Activated B cell treated with CpG ODN at 0.5 μM for 24 hours (primary cell): ENCODE measurements at places on chromosomes 16 and 17.

DNA sequence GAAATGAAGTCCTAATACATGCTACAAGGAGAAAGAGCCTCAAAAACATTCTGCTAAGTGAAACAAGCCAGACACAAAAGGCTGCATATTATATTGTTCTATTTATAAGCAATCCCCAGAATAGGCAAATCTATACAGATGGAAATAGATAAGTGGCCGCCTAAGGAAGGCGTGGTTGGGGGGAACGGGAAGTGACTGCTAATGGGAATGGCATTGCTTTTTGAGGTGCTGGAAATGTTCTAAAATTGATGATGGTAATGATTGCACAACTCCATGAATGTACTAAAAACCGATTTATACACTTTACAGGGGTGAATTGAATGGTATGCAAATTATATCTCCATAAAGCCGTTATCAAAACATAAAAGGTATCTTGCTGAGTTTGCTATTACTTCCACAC is 67.7 kb downstream of the GAS7 start:
- no peak for DNase-seq

DNA sequence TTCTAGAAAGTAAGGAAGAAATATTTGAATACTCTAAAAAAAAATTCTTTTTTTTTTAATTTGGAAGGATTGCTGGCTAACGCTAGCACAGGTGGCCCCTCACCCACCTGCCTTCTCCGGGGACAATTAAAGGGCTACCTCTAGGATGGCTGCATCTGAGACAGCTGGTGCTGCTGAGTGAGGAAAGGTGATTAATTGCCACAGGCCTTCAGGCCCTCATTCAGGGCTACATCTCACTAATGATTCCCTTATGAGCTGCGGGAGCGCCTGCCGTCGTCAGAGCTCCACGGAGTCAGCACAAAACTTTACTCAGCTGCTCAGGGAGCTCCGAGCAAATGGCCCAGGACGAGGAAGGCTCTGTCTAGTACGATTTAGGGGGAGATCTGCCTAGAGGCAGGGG is 27.0 kb upstream of the AKTIP start:
- DNase-seq = no peak

DNA sequence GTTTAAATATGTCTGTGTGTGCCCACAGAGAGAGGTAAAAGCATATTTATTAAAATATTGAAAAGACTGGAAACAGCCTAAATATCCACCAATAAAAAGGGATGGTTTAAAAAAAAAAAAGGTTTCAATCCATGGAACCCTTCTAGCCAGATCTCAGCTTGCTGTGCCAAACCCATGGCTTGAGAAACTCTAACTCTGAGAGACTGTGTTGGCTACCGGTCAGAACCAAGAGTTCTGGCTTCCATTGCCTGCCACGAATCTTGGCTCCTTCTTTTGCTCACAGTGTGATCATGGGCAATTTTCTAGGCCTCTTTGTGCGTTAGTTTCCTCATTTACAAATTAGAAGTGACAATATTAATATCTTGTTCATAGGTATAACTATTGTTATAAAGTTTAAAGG is 201.3 kb upstream of the IRX3 start:
- no peak for DNase-seq

- no peak for DNase-seq
These were observed 24.1 kb downstream of the SLC7A5 start for GRCh38 chr16:87845213-87845612.

GRCh38 chr17:83058266-83058798 is 21.1 kb upstream of the METRNL start:
- no peak for DNase-seq

DNA sequence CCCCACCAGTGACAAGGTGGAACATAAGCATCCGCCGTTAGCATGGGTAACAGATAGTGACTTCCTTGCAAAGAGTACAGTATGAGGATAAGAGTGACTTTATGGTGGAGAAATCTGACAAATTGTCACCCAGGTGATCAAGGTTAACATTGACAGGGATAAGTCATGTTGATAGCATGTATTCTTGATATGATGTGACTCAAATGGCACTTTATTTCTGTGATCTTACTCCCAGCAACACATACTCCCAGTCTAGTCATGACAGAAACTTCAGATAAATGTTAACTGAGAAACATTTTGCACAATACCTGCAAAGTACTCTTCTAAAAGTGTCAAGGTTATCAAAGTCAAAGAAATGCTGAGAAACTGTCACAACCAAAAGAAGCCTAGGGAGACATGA is 588.6 kb upstream of the KIF2B start:
- no peak for DNase-seq

DNA sequence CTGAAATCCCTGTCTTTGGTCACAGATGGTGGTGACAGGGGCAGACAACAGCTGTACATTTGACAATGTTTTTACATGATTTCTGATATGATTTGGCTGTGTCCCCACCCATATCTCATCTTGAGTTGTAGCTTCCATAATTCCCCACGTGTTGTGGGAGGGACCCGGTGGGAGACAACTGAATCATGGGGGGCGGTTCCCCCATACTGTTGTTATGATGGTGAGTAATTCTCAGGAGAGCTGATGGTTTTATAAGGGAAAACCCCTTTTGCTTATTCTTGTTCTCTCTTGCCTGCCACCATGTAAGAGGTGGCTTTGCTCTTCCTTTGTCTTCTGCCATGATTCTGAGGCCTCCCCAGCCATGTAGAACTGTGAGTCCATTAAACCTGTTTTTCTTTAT is 353.9 kb downstream of the CPPED1 start:
- no peak for DNase-seq

GRCh38 chr16:11414815-11415775 is 69.8 kb downstream of the RMI2 start:
- DNase-seq = no peak

- DNase-seq = no peak
These were observed 50.6 kb downstream of the SPECC1 start for GRCh38 chr17:20059728-20060188.

DNA sequence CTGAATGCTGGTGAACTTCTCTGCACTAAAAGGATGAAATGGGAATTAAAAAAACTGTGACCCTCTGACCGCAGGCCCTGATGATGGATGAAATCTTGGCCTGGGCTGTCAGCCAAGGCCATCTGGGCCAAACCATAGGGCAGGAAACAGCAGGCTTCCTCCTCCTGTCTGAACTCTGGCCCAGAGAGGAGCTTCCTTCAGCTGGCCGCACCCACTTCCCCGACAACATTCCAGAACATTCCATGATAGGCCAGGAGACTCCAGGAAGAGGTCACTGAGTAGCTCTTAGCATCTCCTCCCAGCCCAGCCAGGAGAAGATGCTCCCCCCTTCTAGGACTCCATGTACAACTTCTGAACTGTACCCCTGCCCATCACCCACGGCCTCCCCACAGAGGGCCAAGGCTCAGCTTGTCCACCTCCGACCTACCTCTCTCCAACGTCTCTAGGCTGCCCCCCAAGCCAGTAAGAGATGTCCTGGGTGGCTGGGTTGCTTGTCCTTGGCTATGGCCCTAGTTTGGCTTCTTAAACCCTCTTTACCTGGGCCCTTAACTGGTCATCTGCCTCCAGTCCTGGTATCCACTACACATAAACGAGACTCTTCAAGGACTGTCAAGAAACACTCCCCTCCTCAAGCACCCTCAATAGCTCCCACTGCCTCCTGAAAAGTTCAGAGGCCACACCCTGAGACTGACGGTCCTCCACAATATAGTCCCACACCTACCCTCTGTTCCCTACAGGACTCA is 1.7 kb downstream of the RPH3AL start:
- DNase-seq = no peak

DNA sequence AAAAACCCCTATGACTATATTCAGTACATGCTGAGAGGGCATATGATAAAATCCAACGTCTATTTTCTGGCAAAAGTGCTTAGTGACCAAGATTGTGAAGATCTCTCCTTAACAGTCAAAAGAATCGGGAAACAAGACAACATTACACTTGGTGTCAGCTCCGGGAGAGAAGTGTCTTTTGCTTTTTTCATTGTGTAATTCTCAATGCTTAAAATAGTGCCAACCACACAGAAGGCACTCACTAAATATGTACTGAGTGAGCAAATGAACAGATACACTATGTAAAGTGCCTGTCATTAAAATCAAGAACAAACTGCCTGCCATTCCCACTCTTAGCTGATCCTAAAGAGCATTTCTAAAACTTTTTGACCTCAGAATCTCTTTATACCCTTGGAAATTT is 34.1 kb downstream of the VPS53 start:
- DNase-seq = no peak

DNA sequence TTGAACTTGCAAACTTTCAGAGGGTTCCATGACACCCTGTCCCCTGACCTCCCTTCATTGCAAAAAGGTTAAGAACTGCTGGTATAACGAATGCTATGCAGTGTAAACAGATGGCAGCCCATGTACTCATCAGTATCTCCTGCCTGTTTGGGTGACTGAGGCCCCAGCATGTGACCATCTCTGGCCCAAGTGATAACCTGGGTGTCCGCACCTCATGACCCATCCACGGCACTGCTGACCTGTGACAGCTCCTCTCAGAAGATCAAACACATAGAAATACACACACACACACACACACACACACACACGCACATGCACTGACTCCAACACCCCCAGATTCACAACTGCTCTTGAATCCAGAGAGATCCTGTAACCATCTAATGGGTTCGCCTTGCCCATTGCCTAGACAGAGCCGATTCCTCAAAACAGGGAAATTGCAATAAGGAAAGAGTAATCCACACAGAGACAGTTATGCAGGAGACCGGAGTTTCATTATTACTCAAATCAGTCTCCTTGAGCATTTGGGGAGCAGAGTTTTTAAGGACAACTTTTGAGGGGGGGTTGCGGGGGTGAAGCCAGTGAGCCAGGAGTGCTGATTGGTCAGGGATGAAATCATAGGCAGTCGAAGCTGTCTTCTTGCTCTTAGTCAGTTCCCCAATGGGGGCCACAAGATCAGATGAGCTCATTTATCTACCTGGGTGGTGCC is 11.3 kb upstream of the PHOSPHO1 start:
- DNase-seq = no peak

GRCh38 chr17:64334851-64335250 is 55.8 kb downstream of the PECAM1 start:
- DNase-seq = no peak

- no peak for DNase-seq
These were observed 3.1 kb downstream of the MT1E start for GRCh38 chr16:56628486-56629350.

GRCh38 chr16:21179983-21180365 is 21.5 kb downstream of the LDAF1 start:
- DNase-seq = no peak

- DNase-seq = no peak
These were observed 34.1 kb downstream of the TLE7 start for GRCh38 chr16:71407731-71408130.

DNA sequence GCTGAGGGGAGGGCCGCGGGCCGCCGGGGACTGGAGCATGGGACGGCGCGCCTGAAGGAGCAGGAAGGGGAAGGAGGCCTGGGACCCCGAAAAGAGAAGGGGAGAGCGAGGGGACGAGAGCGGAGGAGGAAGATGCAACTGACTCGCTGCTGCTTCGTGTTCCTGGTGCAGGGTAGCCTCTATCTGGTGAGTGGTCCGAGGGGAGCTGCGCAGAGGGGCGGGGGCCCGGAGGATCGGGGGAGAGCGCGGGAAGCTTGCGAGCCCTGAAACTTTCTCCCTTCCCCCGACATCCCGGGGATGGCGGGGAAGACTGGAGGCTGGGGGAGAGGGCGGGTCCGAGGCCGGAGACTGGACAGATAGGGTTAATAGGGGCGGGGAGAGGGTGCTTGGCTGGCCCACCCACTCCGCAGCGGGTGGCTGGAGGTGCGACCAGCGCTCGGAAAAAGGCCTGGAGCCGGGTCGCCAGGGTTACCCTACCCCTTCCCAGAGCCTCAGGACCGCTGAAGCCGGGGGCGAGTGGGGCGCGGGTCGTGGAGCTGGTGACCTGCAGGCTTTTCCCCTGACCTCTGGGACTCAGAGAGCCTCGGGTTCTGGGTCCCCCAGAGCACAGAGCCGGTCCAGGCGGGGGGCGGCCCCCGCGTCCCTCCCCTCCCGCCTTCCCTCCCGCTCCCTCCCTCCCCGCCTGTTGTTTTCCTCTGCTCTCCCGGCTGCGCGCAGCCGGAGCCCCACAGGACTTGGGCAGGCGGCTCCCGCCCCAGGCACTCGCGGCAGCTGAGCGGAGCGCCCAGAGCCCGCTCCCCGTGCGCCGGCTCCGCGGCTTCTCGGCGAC is 631 bp downstream of the NXPH3 start:
- no peak for DNase-seq

GRCh38 chr16:68389750-68390371 is 58.4 kb downstream of the SMPD3 start:
- DNase-seq = no peak

GRCh38 chr16:70788668-70789594 is 12.0 kb downstream of the VAC14 start:
- no peak for DNase-seq

DNA sequence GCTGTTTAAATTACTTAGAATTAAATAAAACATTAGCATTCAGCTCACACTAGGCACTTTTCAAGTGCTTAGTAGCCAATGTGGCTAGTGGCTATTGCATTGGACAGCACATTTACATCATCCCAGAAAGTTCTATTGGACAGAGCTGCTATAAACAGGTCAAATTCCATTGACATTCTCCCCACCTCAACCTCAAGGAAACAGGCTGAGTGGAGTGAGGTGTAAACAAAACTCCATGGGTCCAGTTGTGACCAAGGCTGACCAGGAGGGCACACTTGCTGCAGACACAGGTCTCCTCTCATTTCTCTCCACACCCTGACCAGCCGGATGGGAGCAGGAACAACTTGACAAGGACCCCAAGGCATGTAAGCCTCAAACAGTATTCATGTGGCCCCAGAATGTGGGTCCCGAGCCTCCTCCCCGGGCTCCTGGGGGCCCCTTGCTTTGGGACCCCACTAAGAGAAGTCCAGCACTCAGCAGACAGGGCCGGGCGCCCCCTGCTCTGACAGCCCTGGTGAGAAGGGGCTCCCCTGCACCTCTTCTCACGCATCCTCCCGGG is 488 bp downstream of the C17orf113 start:
- DNase-seq = no peak

DNA sequence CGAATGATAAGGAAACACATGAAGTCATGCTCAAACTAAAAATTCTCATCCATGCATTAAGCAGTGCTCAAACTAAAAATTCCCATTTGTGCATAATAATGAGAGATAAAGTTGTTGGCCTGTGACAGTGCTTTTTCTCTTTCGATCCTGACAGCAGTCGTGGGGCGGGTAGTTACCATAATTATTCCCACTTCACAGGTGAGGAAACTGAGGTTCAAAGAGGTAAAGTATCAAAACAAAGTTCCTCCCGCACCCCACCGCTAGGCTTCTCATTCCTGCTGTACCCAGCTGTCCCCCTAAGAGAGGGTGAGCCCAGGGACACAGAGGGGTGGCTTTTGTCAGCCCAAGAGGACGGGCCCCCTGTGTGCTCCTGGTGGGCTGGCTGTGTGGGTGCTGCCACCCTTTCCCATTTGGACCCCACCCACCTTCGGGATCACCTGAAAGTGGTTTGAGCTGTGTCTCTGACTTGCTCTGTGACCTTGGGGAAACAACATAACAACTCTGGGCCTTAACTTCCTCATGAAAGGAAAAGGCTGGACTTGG is 92.6 kb downstream of the CLEC16A start:
- DNase-seq = no peak

DNA sequence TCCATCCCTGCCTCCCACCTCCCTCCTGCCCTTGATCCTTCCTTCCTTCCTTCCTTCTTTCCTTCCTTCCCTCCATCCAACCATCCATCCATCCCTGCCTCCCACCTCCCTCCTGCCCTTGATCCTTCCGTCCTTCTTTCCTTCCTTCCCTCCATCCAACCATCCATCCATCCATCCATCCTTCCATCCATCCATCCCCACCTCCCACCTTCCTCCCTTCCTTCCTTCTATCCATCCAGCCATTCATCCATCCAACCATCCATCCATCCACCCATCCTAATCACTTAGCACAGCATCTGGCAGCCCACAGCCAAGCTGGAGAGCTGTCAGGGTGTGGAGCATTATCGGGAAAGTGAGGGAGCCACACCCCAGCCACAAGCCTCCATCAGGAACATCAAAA is 54.5 kb downstream of the TK2 start:
- no peak for DNase-seq
